Vagina (tissue), 2 donors: ENCODE measurements at places on chromosomes 7 and 10. TPM values are rescaled to one million over a fixed set of nuclear protein-coding genes. Genes with fewer than 3 reads are reported as not detected.

NPFFR1 gene
- not detected for total RNA-seq

DNA sequence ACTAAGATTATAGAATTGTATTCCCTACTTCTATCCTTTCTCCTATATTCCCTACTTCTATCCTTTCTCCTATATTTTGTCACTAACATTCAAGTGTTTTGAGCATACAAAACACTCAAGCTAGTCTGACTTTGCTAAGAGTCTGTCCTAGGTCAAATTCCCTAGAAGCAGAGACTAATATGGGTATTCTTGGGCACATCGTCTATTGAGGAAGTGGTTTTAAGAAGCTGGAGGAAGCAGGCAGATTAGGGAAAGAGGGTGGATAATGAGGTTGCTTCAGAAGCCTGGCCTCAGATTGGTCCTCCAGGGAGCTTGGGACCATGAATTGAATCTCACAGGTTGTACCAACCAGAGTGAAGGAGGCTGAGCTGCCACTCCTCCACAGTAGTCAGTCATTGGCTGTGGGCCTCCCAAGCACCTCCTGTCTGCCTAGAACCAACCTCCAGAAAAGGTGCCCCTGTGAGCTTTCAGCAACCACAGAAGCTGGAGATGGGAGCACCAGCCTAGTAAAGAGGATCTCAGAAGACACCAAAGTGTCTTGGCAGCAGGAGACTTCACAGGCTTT, 295.9 kb upstream of the PHF14 start:
- no peak for DNase-seq

- DNase-seq = no peak
Observed at GRCh38 chr7:147478796-147479195, 1111.8 kb upstream of the C7orf33 start.

- no peak for DNase-seq
Observed at GRCh38 chr7:91098566-91098965, 165.7 kb upstream of the FZD1 start.

DNA sequence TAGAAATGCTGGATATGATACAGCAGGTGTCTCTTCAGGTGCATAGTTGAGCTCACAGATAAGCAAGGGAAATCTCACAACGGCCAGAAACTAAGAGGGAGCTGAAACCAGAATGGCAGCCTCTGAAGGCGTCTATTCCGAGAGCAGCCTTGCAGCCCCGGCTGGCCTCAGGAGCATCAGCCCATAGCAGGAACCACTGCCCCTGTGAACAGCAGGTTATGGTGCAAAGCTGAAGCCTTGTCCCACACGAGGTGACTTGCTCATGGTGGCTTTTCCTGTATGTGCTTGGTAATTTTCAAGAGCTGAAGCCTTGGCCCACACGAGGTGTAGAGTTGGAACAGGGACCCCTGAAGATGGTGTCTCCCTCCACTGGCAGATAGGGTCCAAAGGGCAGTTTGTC, 33.2 kb downstream of the BNIP3 start:
- no peak for DNase-seq

DNA sequence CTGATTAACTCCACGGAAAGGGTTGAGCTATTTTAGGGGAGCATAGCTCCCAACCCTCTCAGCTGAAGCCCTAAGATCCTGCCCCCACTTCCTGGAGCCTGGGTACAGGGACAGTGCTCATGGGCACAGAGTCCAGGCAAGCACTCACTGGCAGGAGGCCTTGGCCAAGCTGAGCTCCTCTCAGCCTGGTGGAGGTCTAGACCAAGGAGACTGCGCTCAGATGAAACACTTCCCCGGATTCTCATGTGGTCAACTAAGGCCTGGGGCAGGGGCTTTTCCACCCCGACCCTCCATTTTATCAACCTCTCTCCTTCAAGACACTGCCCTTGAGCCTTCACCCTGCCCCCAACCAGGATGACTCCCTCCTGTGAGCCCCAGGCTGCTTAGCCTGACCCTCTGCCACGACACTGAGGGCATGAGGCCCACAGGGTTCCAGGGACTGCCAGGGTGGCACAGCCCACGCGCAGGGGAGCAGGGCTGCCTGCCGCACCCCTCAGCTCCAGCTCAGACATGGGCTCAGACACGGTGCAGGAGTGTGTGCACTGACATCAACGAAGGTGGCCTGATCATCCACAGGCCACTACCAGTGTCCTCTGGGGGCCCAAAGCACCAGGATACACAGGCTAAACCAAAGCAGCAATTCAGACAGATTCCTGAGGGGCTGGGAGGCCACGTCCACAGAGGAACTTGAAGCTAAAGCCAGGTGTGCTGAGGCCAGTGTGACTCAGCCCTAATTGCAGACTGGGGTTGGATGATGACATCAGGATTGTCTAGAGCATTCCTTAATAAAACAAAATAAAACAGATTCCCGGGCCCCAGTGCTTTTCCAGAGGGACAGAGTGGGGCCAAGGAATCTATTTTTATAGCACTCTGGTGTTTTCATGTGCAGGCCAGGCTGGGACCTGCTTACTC, 18.8 kb downstream of the CHAT start:
- DNase-seq = no peak

VENTX gene
- 0.98 TPM for total RNA-seq

DNA sequence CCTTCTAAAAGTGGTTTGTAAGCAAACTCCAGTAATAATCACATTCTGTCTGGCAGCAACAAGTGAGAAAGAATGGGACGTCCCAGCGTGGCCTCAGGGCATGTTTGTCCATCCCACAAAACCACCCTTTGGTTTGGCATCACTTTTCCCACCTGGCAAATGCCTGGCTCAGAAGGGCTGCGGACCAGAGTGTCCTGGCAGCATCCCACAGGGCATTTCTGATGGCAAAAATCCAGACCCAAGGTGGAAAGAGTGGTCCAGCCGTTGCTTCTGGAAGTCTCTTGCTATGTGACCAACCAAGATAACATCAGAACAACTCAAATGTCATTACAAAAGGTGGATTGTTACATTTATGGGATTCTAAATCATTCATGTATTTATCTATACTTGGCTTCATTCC, 174.4 kb downstream of the CREB5 start:
- DNase-seq = peak; percentile 60

DNA sequence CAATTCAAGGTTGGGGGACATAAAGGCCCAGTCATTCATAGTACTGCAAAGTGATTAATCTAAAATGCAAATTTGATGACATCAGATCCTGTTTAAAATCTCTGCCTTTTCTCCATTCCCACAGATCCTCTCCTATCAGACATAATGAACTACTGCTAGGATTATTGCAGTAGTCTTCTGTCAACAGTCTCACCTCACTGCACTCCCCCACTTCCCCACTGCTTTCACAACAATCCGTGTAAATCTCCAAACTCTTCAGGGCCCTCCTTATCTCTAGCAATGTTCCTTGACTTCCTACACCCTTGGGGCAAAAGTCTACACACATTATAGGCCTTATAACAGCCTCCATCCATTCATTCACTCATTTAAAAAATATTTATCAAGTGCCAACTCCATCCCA, 112.4 kb downstream of the KBTBD2 start:
- DNase-seq = no peak

NMT2 gene
- total RNA-seq = 15.2 TPM

GRCh38 chr10:102599565-102600327, 44.5 kb upstream of the TRIM8 start:
- DNase-seq = no peak

GRCh38 chr10:3652886-3653285, 132.1 kb downstream of the KLF6 start:
- no peak for DNase-seq

DNA sequence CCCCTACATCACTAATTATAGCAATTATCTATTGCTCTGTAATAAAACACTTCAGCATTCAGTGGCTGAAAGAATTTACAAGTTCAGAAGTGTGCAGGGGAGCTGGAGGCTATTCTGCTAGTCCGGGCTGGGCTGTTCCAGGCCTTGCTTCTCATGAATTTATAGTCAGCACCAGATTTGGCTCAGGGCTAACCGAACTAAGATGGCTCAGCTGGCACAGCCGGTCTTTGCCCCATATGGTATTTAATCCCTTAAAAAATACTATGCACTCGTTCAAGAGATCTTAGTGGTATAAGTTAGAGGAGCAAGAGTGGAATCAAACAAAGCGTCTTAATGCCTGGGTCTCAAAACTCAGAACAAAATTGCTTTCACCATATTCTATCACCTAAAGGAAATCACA, 932.9 kb downstream of the XPNPEP1 start:
- DNase-seq = no peak
